Suppressor macrophage treated with lipopolysaccharide for 1 hour (primary cell): ENCODE measurements at places on chromosomes 1 and 21.
A peak's percentile ranks its signal among the peaks of the same experiment; 100 is the strongest.

GRCh38 chr1:70628973-70629372 is 217.9 kb downstream of the CTH start:
- DNase-seq, result no peak

GRCh38 chr1:54867717-54868057 is 19.3 kb downstream of the DHCR24 start:
- no peak for DNase-seq

GRCh38 chr1:59125676-59126320 is 171.1 kb upstream of the FGGY start:
- DNase-seq, result no peak

DNA sequence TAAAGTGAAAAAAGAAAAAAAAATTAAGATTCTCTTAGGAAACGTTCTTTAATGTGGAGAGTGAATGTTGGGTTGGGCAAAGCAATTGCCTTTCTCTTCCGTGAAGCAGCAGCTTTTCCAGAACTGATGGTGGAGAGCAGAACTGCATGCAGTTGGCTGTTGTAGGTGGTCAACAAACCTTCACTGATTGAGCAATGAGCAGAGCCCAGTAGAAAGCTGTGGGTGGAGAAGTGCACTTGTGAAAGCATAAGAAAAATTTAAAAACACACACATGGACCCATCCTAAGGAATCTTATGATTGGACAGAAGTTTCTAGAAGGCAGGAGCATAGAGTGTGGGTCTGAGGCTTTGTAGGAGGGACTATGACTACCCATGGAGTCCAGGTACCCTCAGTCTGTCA is 4.5 kb downstream of the PRELP start:
- DNase-seq, result peak; percentile 27
